Smooth muscle cell of the brain vasculature (primary cell): ENCODE measurements at places on chromosomes 3 and 15.

- no peak for DNase-seq
Observed at GRCh38 chr15:86905625-86906256, 826.1 kb downstream of the AGBL1 start.

DNA sequence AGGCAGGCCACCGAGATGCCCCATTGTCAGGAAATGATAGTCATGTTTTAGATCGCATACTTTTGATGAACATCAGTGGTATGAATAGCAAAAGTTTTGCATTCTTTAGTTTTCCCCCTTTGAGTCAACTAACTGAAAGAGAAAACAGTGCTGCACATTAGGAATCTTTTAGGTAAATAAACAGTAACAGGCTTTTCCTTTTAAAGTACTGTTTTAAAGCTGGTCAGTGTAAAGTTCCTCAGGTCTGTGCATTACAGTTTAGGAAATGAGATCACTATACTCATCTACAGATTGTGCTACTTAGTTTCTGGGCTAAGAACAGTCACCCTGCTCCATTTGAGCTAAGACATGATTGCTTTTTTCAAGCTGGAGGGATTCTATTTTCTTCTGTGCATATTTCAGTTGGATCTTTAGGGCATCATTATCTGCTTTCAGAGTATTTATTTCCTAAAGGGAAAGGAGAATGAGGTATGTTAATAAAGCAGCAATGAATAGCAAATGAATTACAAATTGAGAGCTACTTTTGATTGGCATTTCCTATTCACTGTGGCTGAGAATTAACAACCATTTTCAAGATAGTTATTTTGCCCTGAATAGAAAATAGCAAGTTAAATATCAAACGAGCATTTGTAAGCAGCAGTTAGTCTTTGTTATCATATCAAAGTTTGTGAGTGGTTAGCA, 36.5 kb downstream of the FAM98B start:
- DNase-seq: peak; percentile 15

DNA sequence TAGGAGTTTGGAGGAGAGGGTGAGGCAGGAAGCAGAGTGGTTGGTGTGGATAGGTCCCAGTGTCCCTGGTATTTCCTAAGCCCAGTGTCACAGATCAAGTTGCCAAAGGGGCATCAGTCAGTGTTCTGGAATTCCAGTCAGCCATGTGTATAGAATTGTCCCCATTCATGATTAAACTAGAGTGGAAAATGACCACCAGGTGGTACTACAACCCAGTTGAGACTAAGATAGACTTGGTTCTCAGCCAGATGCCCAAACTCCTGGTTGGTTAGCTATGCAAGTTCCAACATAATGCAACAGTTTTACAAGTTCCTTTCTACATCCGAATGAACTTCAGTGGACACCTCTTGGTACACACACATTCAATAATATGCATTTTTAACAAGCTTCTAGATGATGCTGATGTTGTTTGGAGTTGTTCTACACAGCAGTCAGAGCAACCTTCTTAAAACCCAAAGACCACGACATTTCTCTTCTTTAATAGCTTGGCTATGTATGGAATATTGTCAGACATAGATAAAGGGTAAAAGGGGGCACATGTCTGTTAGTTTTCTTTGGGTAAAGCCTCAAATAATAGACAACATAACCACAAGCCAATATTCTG, 8.4 kb upstream of the ATR start:
- peak; percentile 58 for DNase-seq

- no peak for DNase-seq
Observed at GRCh38 chr15:64621056-64621455, 154.3 kb downstream of the RBPMS2 start.

DNA sequence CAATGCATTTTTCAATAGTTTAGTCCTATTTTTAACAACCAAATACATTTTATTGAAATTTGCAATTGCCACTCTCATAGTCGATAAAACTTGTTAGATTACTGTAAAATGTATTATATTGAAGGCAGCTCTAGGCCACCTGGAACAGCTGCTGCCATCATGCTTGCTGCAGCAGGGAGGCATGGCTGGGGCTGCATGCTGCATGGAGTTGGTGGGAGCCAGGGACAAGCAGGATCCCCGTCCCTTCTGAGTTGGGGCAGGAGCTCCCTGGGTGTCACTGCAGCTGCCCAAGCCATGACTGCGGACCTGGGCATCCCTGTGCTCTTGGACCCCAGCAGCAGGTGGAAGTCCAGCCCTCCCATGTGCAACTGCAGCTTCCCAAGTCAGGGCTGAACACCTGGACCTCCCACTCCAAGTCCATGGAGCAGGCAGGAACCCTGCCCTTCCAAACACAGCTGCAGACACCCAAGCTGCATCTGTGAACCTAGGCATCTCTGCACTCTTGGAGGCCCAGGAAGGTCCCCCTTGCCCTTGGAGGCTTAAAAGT, 742.0 kb downstream of the ZBBX start:
- DNase-seq: no peak

- DNase-seq: no peak
Observed at GRCh38 chr3:172751175-172751704, 714 bp downstream of the ECT2 start.

DNA sequence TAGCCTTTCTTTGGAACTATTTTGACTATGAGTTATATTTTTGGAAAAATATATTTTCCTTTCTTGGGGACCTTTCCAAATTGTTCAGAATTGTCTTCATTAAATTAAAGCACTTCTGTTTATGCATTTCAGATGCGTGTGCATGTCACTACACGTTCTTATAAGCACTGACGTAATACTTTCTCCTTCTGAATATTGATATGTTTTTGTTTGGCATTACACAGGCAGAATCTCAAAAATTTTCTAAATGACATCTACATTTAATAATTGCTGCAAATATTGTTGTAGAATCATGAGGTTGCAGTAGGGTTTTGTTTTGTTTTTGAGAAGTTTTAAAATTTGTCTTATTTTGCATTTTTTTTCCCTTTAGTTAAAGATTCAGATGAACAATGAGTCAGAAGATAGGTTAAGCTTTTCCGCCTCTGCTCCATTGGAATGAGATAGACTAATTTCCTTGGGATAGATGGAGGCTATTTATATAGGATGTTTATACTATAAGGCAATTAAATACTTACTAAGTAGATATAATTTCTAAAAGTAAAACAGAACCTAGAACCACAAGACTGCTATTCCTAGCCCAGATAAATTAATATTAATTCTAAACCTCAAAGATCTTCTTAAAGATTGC, 110.8 kb downstream of the MBNL1 start:
- no peak for DNase-seq

DNA sequence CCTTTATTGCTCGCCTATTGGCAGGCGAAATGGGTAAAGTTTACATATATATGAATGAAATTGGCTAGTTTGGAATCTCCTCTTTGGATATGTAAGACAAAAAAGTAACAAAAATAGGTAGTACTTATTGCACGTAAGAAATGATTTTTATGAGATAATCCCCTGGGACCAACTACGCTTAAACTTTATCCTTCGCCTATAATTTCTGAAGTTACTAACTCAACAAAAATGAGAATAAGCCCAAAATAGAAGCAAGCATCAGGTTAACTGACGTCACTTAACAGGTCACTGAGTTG, 438 bp upstream of the SLC49A4 start:
- no peak for DNase-seq

DNA sequence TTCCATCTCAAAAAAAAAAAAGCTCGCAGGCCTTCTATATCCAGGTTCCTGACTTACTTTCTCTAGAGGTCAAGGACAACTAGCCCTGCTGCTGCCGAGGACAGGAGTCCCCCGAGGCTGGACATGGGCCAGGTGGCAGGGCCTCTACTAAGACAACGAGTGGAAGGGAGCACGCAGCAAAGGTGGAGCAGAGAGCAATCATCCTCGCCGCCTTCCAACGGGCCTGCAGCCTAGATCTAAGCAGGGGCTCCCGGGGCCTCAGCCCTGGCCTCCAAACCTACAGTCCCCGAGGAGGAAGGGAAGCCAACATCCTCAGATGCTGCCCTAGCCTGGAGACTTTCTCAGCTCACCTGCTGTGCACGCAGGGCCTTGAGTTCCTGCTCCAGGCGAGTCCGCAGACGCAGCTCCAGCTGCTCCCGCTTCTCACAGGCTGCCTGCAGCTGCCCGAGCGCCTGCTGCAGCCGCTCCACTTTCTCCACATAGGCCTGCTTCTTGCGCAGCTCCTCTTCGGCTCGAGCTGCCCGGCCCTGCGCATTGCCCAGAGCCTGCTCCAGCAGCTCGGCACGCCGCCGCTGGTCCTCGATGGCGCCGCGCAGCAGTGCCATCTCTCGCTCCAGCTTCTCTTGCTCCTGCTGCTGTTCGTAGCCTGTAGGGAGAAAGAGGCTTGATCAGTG, 12.9 kb downstream of the AMOTL2 start:
- DNase-seq: no peak
